ENCODE measurements at places on chromosomes 7 and 10.

GRCh38 chr10:107865691-107866090, 701.2 kb upstream of the SORCS1 start:
- DNase-seq: no peak

- DNase-seq: no peak
These were observed 662.5 kb downstream of the POM121L12 start for GRCh38 chr7:53697913-53698312.

GRCh38 chr7:157266272-157266671, 70.5 kb upstream of the DNAJB6 start:
- no peak for DNase-seq

- DNase-seq: no peak
These were observed 47.2 kb downstream of the NEURL1 start for GRCh38 chr10:103540722-103541121.

DNA sequence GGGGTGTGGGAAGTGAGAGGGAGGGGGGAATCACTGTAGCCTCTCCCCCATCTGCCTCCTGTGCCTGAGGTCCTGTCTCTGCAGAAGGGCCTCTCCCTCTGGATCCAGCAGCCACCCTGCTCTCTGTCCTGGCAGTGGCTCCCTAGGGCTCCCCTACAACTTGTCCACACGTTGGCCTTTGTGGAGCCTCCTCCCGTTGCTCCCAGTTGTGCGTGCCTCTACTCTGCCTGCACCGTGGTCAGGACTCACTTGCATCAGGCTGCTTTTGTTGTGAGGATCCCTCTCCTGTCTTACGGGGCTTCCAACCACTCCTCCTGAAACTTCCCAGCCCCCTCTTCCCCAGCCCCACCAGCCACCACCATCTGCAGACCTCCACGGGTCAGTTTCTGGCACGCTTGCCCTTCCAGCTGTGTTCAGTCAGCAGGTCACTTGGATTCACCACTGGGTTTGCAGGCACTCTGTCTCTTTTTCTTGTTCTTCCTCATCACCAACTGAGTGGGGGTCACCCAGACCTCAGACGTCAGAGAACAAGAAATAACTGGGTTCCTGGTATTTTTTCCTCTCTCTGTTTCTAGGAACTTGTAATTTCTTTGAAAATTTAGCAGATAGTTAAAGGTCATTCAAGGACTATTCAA, 62.3 kb downstream of the RAMP3 start:
- DNase-seq: no peak

DNA sequence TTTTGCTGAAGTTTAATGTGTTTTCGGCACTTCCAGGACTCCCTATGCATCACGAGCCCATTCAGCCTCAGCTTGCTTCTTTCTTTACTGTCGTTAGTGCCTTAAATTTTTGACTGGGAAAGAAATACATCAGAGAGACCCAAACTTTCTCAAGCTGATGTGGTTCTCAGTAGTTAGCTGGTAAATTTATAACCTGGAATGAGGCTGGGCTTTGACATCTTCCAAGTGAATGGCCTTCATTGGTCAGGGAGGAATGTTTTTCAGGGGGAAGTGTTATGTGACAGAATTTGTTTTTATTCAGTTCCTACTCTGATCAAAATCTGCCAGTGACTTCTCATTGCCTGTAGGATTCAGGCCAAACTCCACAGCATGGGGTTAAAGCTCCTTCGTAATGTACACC, 296.9 kb downstream of the SORCS3 start:
- no peak for DNase-seq

DNA sequence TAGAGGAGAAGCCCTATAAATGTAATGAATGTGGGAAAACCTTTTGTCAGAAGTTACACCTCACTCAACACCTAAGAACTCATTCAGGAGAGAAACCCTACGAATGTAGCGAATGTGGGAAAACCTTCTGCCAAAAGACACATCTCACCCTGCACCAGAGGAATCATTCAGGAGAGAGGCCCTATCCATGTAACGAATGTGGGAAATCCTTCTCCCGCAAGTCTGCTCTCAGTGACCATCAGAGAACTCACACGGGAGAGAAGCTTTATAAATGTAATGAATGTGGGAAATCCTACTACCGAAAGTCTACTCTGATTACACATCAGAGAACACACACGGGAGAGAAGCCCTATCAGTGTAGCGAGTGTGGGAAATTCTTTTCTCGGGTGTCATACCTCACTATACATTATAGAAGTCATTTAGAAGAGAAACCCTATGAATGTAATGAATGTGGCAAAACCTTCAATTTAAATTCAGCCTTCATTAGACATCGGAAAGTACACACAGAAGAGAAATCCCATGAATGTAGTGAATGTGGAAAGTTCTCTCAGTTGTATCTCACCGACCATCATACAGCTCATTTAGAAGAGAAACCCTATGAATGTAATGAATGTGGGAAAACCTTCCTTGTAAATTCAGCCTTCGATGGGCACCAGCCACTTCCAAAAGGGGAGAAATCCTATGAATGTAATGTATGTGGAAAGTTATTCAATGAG, 18.9 kb downstream of the RBAK start:
- no peak for DNase-seq

GRCh38 chr10:7412928-7413282, 2.1 kb upstream of the SFMBT2 start:
- DNase-seq: no peak

- DNase-seq: no peak
These were observed 42.1 kb upstream of the INSIG1 start for GRCh38 chr7:155255621-155256020.

- DNase-seq: no peak
These were observed 11.7 kb downstream of the CREB5 start for GRCh38 chr7:28423918-28424514.

DNA sequence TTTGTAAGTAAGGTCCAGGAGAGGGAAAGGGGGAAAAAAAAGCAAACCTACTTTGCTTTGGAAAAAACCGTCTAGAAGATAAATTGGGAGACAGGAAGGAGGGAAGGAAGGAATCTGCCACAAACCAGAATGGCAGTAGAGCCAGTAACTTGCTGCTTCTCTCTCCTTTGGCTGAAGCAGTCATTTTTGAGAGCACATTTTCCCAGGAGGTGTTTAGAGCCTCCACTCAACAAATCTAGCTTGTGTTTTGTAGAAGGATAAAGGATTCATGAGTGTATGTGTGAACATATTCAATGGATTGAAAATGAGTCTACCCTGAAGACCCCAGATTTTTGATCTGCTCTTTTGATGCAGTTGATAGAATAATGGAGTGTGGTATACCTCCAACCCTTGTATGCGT, 2.6 kb downstream of the NRG3 start:
- no peak for DNase-seq

- no peak for DNase-seq
These were observed 114.0 kb upstream of the PODXL start for GRCh38 chr7:131670406-131670805.

- no peak for DNase-seq
These were observed 126.0 kb downstream of the DNAJB6 start for GRCh38 chr7:157462840-157463239.

GRCh38 chr10:11763501-11763861, 21.3 kb downstream of the ECHDC3 start:
- no peak for DNase-seq

- peak; percentile 64 for DNase-seq
These were observed 48.7 kb downstream of the PODXL start for GRCh38 chr7:131507592-131508331.

- no peak for DNase-seq
These were observed 115.9 kb upstream of the CACUL1 start for GRCh38 chr10:118870467-118871243.

DNA sequence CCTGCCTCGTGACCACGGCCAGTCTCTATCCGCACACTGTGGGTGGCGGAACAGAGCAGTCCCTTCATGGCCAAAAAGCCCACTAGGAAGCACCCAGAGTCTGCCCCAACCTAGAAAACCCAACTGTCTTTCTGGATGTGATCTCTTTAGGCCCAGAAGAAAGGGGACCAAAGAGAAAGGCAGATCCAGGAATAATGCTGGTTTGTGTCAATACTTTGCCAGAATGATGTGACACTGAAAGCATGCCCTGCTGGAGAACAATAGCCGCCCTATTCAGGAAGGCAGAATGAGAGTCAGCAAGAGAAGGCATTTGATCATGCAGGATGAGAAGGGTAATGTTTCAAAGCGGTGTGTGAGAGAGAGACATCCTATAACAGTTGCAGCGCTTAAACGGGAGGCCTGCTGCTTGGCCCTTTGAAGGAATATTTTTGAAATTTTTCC, 274.7 kb downstream of the USP6NL start:
- DNase-seq: no peak

GRCh38 chr7:46320956-46321355, 399.9 kb upstream of the IGFBP3 start:
- no peak for DNase-seq

GRCh38 chr10:131892806-131893675, 7.8 kb upstream of the PPP2R2D start:
- DNase-seq: no peak

- DNase-seq: peak; percentile 60
These were observed 8.3 kb upstream of the ZC3HAV1L start for GRCh38 chr7:139043823-139044812.

GRCh38 chr10:103731609-103732270, 123.6 kb downstream of the SH3PXD2A start:
- DNase-seq: no peak

- no peak for DNase-seq
These were observed 1.3 kb upstream of the C10orf67 start for GRCh38 chr10:23345861-23346260.

GRCh38 chr10:48805848-48806247, 121.2 kb downstream of the WDFY4 start:
- no peak for DNase-seq

- DNase-seq: peak; percentile 57
These were observed 815 bp downstream of the GIMAP8 start for GRCh38 chr7:150451097-150451793.

- DNase-seq: no peak
These were observed 183.0 kb downstream of the HECW1 start for GRCh38 chr7:43295429-43295828.

GRCh38 chr7:55509322-55509721, 63.0 kb downstream of the VOPP1 start:
- DNase-seq: no peak

GRCh38 chr10:17645621-17646345, 1.8 kb downstream of the STAM start:
- no peak for DNase-seq

GRCh38 chr10:58824396-58824795, 311.7 kb downstream of the BICC1 start:
- no peak for DNase-seq

GRCh38 chr7:20797462-20798080, 10.9 kb upstream of the SP8 start:
- DNase-seq: no peak

GRCh38 chr7:106613848-106614560, 47.0 kb downstream of the CCDC71L start:
- no peak for DNase-seq

GRCh38 chr10:18681366-18681765, 22.1 kb downstream of the ARL5B start:
- DNase-seq: no peak

GRCh38 chr10:1643161-1643907, 94.0 kb downstream of the ADARB2 start:
- DNase-seq: peak; percentile 8

DNA sequence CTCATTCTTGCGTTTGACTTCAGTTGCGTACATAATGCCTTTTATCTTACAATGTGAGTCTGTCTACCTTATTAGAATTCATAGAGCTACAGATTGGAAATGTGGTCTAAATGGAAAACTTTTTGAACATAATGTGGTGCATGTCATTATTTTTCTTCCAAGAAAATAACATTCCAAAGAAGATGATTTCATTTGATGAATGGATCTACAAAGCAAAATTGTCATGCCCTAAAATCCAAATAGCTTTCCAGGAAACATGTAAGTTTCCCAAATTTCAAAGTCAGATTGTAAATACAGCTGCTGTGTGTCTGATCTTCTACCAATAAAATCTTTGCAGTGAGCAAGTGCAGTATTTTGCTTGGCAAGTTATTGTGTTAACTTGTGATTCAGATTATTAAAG, 101.8 kb upstream of the FZD8 start:
- no peak for DNase-seq

- no peak for DNase-seq
These were observed 167.4 kb downstream of the TMEM26 start for GRCh38 chr10:61285749-61286148.

DNA sequence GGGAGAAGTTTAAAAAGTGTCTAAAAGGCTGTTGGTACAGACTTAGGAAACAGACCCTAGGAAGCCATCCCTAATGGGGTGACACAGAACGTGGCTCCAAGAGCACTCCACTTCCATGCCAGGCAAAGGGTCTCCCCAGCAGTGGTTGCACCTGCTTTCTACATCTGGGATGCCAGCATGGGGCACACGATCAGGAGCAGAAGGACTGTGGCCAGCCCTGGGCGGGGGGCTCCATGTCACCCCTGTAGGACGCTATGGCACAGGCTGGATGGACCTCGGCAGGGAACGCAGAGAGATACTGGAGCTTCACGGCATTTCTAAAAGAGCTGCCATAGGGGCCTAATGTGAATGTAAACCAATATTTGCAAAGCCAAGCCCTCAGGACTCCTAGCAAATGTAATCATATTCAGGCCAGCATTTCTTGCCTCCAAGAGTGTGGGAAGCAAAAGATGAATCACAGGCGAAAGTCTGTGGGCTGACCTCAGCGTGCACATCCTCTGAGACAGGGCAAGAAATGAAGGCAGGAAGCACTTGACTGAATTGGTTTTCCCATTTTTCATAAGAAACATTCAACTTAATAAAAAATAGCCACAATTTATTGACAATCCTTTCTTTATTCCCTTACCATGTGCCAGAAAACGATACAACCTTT, 93.9 kb downstream of the ATXN7L1 start:
- DNase-seq: peak; percentile 37

GRCh38 chr7:13017333-13017857, 330.0 kb downstream of the ARL4A start:
- DNase-seq: no peak

DNA sequence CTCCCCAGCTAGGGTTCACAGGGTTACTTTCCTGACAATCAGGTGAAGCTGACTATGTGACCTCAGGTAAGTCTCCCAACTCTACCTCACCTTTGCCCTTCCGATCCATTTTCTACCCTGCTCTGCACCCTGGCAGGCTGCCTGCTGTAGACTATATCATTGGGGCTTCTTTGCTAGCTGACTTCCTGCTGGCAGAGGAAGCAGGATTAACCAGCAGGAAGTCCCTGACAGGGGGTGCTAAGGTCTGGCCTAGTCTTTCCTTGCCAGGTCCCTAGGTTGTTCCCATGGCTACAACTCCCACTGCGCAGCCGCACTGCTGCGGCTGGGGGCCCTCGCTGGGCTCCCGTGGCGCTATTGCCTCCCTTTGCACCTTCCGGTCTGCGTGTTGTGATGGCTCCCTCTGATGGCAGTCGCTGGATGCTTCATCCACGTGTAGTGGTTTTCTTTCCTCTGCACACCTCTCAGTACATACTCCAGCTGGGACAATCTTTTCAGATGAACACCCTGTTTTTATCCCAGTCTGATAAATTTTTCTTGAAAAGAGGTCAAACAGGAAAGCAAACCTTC, 365.9 kb downstream of the REEP3 start:
- DNase-seq: no peak

DNA sequence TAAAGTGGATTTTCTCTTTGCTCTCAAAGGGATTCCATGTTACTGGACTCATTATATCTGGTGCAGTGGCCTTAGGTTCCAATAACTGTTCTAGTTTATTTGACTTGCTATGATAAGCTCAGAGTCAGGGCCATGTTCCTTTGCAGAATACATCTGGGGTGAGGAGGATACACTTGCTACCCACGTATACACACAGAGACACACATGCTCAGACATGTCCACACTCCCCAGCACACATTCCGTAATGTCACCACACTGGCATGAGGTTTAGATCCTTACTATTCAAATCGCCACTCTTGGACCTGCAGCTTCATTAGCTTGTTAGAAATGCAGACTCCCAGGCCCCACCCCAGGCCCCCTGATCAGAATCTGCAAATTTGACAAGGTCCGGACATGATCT, 195.3 kb downstream of the BMPER start:
- no peak for DNase-seq

Data from stimulated activated CD8-positive, alpha-beta memory T cell treated with anti-CD3 and anti-CD28 coated beads, Interleukin-15, amount 100 ng/mL, for 48 hours (primary cell).